ENCODE measurements at places on chromosomes 6 and 20.

GRCh38 chr20:46004187-46004586 lies 4.5 kb upstream of the MMP9 start:
- DNase-seq, result peak; percentile 56

DNA sequence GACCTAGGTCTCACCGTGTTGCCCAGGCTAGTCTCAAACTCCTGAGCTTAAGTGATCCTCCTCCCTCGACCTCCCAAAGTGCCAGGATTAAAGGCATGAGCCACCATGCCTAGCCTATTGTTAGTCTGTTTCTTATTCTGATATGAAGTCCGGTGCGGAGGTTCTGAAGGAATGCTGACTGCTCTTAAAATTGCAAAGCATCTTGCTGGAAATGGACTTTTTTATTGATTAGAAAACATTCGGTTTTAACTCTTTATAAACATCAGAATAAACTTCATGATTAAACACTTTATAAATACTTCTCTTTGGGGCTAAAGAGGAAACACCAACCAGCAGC lies 3.2 kb downstream of the TNFAIP3 start:
- no peak for DNase-seq

DNA sequence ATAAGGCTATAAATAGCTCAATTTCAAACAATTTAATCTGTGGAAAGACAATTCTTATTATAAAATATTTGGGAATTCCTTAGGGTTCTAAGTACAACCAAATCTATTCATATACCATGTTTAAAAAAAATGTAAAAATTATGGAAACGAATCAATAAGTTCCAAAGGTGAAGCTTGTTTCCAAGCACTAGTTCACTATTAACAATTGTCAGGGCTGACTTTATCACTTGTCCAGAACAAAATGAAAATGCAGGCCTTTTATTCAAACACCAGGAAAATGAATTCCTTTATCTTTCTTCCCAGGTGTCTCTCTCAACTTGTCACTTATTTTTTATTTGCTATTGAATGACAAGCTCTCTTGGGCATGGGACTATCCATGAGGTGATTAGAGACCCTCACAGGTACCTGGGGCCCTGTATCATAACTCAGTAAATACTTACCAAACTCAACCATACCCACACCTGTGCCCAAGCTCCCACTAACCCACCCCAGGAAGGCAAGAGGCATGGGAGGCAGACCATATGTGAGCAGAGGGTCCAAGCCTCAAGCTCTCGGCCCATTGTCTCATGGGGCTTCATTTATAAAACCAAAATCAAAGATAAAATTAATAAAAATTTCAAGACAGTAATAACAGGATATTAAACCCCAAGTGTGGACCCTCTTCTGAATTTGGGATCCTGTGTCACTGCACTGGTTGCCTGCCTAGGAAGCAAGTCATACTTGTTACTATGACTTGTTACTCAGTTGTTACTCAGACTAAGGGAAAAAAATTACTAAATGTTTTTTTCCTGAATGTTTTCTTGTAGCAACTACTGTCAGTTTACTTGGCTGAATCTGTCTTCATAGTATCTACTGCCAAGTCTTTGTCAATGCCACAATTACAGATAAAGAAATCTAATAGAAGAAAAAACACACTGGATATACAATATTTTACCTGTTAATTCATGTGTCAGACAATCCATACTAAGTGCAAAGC lies 54.7 kb downstream of the PTPRK start:
- DNase-seq, result no peak

- no peak for DNase-seq
These were observed 12.6 kb downstream of the FOXC1 start for GRCh38 chr6:1622220-1622850.

DNA sequence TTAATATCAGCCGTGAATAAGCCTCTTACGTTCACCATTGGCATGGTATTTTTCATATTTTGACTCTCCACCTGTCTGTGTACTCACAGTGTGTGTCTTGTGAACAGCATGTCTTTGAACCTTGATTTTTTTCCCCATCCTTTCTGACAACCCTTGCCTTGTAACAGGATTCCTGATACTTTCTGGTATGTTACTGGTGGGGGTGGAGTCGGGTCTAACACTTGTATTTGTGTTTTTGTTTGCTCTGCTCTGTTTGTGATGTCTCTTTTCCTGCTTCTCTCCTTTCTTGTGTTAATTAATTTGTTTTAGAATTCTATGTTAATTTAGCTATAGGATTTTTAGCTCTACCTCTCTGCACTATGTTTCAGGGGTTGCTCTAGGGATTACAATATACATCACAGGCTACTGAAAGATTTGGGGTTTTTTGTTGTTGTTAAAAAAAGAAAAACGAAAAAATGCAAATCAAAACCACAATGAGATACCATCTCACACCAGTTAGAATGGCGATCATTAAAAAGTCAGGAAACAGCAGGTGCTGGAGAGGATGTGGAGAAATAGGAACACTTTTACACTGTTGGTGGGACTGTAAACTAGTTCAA lies 245.1 kb downstream of the CDH4 start:
- no peak for DNase-seq

- no peak for DNase-seq
These were observed 469.5 kb upstream of the NRSN1 start for GRCh38 chr6:23656255-23657194.

DNA sequence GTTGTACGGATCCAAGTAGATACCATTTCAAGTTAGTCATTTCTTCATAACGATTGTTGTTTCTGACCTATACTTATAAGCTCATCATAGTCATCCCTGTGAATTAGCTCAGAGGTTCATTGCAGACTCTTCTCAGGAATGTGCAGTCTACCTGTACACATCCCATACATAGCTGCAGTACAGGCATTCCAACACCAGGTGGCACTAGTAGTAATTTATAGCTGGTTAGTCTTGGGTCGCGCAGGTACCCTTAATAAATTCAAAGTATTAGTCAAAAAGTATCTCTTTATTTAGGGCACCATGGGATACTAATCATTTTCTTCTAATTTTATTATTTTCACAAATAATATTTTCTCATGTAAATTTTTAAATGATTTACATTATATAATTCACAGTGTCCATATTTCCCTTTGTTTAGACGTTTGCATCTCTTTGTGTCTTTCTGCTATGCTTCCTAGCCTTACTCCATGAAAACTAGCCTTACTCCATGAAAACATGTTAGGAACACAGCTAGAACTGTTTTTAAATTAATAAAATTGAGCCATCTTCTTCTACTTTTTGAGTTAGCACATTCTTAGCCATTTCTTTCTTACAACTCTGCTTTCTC lies 128.6 kb upstream of the FAM83B start:
- DNase-seq, result peak; percentile 54

DNA sequence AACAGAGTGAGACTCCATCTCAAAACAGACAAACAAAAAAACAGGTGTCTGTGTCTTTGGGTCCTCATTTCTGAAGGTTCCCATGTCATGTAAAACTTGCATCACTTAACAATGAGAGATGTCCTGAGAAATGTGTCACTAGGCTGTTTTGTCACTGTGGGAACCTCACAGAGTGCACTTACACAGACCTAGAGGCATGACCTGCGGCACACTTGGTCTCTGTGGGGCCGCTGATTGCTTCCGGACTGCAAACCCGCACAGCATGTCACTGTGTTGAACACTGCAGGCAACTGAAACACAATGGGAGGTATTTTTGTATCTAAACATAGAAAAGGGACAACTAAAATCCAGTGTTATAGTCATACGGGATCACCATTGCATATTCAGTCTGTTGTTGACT lies 42.3 kb upstream of the TMEM181 start:
- DNase-seq, result peak; percentile 61

DNA sequence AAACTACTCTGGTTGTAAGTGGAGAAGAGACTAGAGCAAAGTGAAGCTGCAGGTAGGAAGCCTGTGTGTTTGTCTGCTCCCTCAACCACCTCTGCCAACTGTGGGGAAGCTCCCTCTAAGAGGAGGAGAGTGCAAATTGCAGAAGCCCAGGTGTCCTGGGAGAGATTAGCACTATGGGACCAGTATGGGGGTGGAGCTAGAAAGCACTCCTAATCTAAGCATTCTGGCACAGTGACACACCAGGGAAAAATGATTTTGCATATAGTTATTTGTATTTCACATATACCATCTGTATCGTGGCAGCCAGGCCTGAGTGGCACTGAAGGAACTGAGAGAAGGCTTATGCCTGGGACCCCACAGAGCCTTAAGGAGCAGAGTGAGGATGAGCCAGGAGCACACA lies 12.8 kb downstream of the GSTA1 start:
- DNase-seq, result no peak

GRCh38 chr6:15947923-15948322 lies 181.0 kb upstream of the MYLIP start:
- DNase-seq, result no peak

GRCh38 chr6:119521251-119521650 lies 171.7 kb upstream of the MAN1A1 start:
- no peak for DNase-seq

DNA sequence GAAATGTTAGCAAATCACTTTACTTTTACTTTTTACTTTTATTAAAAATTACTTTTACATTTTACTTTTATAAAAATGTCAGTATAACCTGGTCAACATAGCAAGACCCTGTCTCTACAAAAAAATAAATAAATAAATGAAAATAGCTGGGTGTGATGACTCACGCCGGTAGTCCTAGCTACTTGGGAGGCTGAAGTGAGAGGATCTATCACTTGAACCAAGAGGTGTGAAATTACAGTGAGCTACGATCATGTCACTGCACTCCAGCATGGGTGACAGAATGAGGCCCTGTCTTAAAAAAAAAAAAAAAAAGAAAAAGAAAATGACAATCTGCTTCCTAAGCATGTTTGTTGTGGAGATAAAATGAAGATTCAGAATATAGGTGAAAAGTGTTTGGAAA lies 31.0 kb upstream of the FBXO30 start:
- DNase-seq, result no peak

DNA sequence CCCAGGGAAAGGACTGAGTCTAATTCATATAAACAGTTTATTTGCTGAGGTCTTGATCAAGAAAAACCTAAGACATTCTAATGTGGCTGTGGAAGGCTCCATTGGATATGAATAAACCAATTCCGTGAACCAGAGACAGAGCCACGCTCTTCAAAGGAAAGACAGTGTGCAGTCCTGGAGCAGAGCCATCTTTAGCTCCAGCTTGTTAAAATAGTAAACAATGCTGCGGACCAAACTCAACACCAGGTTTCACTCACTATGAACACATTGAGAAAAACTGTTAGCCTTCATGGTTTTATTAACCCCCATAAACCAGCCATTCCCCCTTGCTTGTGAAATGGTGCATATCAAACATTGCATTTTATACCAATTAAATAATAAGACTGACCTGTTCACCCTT lies 61.9 kb downstream of the COL9A1 start:
- no peak for DNase-seq

DNA sequence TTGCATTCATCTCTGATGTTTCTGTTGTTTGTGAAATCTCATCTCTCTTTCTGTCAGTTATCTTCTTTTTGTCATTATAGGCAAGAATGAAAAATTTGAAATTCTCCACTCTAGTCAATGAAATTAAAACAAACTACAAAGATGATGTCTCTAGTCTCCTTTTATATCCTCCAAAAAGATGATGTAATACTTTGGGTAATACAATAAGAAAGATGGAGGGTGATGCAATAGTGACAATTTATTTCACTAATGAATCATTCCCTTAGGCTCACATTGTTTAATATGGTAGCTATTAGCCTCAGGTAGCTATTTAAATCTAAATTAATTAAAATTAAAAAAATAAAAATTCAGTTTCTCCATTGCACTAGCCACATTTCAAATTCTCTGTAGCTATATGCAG lies 145.4 kb downstream of the UST start:
- no peak for DNase-seq

DNA sequence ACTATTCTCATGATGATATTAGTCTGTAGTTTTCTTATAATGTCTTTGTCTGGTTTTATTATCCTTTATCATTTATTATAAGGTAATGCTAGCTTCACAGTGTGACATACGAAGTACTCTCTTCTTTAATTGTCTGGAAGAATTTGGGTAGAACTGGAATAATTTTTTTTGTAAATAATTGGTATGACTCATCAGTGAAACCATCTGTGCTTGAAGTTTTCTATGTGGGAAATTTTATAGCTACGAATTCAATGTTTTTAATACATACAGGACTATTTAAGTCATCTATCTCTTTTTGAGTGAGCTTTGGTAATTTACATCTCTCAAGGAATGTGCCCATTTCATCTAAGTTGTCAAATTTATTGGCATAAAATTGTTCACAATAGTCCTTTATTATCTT lies 86.3 kb downstream of the SOD2 start:
- no peak for DNase-seq

- DNase-seq, result no peak
These were observed 151.5 kb upstream of the ATXN1 start for GRCh38 chr6:16912756-16913155.

GRCh38 chr20:25863536-25864325 lies 167.1 kb upstream of the ZNF337 start:
- no peak for DNase-seq

- DNase-seq, result no peak
These were observed 21.1 kb downstream of the TPD52L1 start for GRCh38 chr6:125174626-125175025.

DNA sequence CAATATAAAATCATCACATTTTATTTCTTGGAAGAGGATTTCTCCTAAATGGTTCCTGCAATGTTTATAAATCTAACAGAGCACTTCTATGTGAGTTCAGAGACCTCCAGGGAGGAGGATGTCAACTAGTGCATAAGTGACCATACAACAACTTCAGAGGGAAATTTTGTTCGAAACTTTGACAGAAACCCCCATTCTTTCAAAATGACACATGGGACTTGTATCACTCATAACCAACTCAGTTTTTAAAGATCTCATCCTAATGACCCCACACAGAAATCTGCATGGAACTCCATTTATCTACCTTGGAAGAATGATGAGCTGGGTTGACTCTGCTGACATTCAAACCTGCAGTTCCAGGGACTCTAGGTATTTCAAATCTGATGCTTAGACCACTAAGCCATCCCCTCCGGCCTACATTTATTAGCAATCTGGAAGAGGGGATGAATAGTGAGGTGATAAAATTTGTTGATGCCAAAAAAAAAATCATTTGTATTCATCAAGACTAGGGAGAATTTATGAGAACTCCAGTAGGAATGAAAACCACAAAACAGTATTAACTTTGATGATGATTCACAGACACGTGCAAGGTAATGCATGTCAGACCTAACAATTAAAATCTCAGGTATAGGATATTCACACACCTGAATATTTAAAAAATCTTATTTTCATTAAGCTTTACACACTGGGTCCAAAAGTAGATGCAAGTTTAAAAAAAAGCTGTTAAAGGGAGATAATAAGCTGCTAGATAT lies 153.0 kb downstream of the REV3L start:
- DNase-seq, result no peak

DNA sequence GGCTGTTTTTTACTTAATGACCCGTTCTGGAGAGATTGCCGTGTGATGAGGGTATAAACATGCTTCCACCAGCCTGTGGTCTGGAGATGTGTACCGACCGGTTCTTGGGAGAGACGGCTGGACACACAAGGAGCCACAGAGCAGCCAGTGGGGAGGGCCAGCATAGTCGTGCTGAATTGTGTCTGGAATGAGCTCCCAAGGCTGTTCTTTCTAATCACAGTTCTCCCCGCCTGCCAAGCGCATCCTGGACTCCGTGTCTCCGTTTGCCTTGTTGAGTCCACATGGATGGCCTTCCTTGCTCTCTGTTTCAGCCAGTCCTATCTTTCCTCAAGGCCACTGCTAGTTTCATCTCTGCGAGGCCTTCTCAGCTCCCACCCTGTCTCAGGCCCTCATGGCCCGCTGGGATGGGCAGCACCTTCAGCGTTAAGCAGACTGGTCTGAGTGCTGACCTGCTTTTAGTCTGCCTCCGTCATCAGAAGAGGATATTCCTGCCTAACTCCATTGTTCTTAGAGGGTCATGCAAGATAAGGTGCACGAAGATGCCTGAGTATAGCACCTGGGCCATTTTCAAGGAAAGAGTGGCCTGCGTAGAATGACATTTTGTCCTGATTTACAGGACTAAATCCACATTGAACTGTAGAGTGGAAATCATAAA lies 20.6 kb downstream of the MANBAL start:
- DNase-seq, result no peak

Measured in NB4 (cell line).